ENCODE measurements at places on chromosomes 7 and 10.

DNA sequence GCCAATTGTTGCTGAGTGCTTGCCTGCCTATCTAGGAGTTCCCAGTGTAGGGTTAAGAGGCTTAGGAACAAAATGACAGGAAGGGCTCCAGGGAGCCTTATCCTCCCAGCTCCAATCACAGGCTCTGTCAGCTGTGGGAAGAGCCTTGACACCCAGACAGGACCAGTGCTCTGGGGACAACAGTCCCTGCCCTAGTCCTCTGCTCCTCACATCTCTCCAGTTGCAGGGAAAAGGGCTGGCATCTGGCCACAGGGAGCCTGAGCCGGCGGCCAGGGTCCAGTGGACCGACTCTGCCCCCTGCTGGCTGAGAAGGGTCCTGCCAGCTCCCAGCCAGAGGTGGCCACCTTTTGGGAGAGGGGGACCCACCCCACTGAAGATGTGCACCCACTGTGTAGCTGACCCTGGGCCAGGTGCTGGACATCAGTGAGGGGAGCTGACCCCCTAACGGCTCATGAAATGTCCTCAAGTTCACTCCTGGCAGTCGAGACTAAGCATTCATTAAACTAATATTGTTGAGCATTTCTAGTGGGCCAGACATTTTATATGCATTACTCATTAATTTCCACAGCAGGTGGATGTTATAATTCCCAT lies 17.6 kb downstream of the DNAJB12 start:
- peak; percentile 50 for DNase-seq

- no peak for DNase-seq
Measured at GRCh38 chr7:104096683-104097082, 107.2 kb upstream of the RELN start.

DNA sequence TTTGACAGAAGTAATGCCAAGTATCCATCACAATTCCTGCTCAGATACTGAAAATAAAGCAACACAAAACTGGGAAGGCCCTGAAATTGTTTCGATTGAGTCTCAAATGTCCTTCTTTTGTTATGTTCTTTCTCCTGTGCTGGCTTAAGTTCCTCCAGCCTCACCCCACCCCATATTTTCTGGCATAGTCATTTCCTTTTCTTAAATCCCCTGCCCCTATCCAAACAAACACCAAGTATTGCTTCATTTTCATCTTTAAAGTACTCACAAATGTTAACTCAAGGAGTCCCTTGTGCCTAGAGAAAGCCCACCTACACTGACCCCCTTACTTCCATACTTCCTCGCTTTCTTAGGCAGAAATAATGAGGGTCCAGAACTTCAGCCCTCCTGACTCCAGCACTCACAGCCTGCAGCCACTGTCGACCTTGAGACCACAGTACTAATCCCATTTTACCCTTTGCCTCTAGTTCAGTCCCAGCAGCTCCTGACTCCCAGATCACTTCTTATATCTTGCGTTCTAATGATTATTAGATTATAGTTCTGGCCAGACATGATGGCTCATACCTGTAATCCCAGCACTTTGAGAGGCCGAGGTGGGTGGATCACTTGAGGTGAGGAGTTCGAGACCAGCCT lies 73.2 kb upstream of the ST8SIA6 start:
- DNase-seq, result no peak

DNA sequence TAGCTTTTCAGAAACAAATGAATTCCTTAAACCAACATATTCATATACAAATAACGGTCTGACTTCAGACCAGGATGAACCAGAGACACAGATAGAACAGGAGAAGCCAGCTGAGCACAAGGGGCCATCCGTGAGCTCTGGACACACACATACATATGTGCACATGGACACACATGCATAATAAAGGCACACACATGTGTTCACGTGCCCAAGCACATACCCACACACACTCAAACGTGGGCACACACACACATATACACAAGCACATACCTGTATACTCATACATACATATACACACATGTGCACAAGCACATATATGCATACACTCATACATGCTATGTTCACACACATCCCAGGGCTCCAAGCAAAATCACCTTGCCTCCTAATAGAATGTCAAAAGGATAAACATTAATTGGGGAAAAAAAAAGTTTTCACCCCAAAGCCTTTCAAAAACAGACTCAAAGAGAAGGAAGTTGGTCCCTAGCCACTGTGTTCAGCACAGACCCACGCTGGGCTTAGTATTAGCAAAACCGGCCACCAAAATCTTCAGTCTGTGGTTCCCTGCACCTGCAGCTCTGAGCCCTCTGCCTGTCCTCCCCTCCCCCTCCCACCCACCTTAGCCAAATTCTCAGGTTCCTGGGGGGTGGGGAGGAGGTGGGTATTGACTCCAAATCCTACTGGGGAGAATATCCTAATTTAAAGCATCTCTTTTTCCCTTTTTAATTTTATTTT lies 100.4 kb upstream of the MACROH2A2 start:
- DNase-seq, result no peak

DNA sequence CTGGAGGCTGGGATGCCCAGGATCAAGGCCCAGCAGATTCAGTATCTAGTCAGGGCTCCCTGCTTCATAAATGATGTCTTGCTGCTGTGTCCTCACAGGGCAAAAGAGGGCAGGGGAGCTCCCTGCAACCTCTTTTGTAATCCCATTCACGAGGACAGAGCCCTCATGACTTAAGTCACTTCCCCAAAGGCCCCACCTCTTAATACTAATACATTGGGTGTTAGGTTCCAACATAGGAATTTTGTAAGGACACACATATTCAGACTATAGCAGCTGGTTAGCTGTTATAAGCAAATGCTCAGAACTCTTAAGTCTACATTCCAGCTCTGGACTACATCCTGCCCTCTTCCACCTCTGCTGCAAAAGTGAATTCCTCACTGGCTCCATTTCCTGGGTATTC lies 63.0 kb downstream of the VOPP1 start:
- no peak for DNase-seq

DNA sequence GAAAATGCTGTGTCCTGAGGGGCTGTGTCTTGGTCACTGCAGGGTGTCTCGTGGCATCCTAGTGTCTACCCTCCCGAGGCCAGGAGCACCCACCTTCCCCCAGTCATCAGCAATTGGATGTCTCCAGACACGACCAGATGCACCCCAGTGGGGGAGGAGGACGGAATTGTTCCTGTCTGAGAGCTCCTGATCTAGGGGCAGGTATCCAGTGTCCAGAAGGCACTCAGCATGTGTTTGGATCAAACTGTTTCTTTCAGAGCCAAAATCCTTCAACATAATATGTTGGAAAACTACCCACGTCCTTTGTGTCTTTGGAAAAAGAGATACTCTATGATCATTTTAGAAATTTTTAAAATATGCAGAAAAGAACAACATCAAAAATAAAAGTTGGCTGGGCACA lies 16.9 kb downstream of the PRKRIP1 start:
- no peak for DNase-seq

DNA sequence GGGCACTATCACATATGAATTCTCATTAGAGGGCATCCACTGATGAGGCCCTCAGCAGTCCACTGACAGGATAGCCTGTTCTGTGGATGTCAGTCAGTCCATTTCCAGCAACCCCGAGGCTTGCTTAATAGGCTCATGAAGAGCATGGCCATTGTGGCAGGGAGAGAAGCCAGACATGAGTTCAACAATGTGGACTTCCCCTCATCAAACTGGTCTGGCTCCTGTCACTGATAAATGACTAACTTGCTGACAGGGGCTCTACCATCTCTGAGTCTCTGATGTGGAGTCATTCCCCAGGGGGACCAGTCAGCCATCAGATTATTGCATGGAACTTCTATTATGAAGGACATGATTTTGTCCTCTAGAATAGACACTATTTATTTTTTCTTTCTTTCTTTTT lies 19.8 kb upstream of the TRIL start:
- no peak for DNase-seq

DNA sequence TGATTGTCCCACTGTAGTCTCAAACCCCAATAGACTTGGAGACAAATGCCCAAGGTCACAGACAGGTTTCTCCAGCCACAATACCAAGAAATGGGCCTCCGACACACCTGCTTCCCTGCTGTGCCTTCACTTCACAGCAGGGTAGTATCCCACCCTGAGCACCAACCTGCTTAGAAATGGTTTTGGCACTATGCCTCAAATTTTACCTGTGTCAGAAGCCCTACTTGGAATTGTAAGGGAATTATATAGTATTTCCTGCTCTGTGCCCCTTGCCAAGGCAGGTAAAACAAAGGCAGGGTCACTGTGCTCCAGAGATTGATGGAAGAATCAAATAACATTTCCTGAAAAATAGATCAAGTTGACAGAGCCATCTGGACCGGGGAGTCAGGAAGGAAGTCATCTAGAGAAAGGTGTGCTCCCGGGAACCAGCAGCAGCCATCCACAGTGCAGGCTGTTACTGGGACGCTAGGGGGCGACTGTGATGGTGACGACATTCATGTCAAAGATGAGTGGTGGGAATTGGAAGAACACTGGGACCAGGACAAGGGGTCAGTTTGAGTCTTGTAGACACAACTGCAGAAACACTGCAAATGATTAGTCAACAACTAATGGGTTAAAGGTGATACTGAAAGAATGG lies 117.8 kb upstream of the AKR1E2 start:
- no peak for DNase-seq

GRCh38 chr10:69057261-69057950 lies 30.5 kb upstream of the SRGN start:
- no peak for DNase-seq

- no peak for DNase-seq
Measured at GRCh38 chr7:132112106-132112505, 464.2 kb downstream of the PLXNA4 start.

DNA sequence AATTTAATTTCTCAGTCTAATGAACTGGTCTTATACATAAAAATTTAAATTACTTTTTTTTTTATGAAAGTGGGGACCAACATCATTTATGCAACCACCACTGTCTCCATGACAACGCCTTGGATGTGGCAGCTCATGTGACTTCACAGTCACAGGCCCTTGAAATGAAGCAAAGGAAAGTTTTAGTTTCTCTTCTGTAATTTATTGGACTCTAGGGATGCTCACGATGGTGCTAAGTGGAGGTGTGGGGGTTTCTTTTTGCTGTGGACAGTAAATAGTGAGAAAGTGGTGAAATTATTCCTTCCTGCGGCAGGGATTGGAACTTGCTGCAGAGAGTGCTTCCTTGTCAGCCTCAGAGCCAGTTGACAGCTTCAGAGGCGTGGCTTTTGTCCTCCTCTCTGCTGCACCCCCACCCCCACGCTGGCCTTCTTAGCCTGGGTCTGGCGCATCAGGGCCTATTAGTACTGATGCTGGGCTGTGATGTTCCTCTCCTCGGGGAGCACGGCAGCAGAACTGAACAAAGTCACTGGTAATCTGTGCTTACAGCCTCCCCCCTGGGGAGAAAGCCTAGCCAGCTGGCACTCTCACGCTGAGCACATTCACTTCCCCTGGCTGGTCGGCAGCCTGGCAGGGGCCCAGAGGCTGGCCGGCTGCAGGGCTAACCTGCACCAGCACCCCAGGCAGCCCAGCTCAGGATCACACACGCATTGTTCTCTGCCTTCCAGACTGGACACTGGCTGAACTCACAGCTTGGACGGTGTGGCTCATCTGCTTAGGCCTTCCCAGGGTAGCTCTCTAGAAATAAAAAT lies 517.5 kb upstream of the GALNT17 start:
- peak; percentile 97 for DNase-seq

- no peak for DNase-seq
Measured at GRCh38 chr10:12360461-12360860, 11.1 kb downstream of the CAMK1D start.

DNA sequence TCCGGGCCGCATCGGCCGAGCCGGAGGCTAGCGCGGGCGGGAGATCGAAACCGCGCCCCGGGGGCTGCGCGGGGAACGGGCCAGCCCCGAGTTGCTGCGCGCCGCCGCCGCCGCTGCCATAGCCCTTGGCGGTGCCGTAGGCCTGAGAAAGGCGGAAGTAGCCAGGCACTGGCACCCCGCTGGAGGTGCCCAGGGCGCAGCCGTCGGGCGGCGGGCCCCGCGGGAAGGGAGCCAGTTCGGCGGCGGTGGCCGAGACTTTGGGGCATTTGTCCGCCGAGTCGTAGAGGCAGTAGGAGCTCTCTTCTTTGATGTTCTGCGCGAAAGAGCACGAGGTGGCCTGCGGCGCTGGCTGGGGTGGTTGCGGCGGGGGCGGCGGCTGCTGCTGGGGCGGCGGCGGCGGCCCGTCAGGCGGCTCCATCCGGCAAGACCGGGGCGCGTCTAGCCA lies 587 bp downstream of the HOXA10 start:
- DNase-seq, result peak; percentile 64

- DNase-seq, result no peak
Measured at GRCh38 chr10:33370434-33370930, 36.0 kb upstream of the NRP1 start.

- DNase-seq, result no peak
Measured at GRCh38 chr10:28913436-28914237, 236.3 kb downstream of the BAMBI start.

DNA sequence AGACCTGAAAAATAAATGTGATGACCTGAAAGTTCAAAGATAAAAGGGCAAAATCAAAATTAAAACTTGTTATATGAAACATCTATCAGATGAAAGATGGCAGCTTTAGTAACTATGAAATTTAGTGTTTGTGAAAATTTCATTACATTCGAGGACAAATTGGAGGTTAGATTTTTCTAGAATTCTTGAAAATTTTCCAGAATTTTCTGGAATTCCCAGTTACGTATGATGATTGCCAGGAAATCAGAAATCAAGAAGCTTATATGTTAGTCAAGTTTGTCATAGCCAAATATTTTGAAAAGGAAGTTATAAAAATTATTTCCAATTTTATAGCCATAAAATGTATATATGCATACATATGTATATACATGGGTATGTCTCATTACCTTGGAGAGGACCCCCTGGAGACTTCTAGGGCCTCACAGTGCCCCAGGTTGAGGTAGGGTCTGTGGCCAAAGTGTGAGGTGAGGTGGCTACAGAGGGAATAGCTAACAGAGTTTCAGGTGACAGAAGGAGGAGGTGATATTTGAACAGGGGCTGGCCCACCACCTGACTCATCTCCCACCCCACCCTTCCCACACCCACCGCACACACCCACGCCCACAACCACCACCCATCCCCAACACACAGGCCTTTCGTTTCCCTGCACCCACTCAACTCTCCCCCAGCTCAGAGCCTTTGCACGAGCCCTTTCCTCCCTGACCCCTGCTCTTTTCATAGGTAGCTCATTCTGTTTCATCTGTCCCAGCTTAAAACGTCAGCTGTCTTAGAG lies 21.5 kb downstream of the C10orf105 start:
- DNase-seq, result no peak

DNA sequence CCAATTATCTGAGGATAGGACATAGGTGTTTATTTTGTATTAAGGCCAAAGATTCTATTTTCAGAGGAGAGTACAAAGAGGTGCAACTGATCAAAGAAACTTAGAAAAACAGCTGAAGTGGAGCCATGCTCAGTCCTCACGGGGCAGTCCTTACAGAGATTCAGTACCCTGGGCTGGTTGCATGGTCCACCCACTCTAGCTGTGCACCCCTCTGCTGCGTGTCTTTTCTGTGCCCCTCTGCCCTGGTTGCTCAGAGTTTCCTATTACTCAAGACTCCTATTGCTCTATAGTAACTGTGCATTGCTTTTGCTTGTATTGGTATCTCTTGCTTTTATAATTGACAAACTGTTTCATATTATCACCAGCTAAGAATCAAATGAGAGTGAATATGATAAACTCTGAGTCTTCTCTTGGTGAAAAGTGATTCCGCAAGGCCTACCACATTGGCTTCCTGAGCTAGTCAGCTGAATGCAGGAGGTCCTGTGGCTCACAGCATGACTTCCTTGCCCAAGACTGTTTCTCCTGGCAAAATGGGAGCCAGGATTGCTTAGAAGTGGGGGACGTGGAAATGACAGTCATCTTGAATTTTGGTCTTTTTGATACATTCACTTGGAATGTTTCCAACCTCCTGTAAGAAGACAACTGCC lies 137.0 kb downstream of the GLCCI1 start:
- DNase-seq, result no peak

Data from COR-L47 (cell line).